CD4-positive, alpha-beta T cell treated with Interleukin-2 at 100 ng/mL for 4 hours (primary cell): ENCODE measurements at places on chromosomes 1 and 21.

GRCh38 chr1:114455102-114455785, 55.8 kb downstream of the TRIM33 start:
- no peak for DNase-seq

- no peak for DNase-seq
These were observed 159.8 kb downstream of the TGFBR3 start for GRCh38 chr1:91725989-91726721.

GRCh38 chr1:150176593-150176992, 26.9 kb downstream of the PLEKHO1 start:
- DNase-seq: no peak

DNA sequence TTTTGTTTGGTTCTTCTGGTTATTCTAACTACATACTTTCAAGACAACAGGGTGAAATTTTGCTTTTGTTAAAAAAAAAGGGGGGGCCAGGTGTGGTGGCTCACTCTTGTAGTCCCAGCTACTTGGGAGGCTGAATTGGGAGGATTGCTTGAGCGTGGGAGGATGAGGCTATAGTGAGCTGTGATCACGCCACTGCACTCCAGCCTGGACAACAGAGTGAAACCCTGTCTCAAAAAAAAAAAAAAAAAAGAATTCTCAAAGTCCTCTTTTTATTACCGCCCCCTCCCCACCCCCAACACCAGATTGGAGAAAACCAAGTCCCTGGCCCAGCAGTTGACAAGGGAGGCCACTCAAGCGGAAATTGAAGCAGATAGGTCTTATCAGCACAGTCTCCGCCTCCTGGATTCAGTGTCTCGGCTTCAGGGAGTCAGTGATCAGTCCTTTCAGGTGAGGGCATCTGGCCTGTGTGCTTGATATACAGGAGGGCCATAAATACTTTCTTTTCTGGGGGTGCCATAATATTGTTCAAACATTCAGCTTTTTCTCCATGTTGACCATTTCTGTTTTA, 50.2 kb downstream of the LAMC2 start:
- no peak for DNase-seq
